Epithelial cell of prostate (primary cell): ENCODE measurements at places on chromosomes 2 and 18.

- DNase-seq = no peak
These were observed 20.0 kb downstream of the DAPL1 start for GRCh38 chr2:158815166-158815565.

- no peak for DNase-seq
These were observed 76.2 kb downstream of the C18orf54 start for GRCh38 chr18:54433857-54434256.

DNA sequence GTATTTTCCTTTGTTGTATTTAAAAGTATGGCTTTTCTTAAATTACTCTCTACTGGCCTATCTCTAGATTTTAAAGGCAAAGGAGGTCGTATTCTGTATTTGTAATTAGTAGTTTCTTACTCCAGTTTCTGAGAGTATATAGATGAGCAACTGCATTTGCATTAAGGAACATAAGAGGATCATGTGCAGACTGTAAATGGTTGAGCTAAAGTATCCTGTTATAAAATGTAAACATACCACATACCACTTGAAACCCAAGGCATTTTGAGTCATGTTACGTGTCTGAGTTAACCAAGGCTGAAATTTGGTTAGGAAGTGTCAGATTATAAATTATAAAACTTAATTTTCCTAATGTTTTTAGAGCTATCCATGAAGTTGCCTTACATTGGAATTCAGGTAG, 76.3 kb downstream of the GPD2 start:
- DNase-seq = no peak

DNA sequence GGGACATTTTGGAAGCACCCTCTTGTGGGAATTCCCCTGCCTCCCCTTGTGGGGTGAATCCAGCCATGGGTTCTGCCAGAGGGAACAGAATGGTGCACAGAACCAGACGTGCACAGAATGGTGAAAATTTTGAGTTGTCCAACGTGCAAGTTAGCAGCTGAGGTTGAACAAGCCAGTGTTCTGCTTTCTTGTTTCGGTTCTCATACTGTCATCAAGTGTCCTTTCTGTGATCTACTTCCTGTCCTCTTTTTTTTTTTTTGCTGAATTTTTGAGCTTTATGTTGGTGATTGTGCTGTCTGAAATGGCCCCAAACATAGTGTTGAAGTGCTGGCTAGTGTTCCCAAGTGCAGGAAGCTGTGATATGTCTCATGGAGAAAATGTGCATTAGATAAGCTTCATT, 21.5 kb upstream of the REEP1 start:
- DNase-seq = no peak

- no peak for DNase-seq
These were observed 270.7 kb upstream of the NRP2 start for GRCh38 chr2:205411558-205411957.

GRCh38 chr2:106892048-106892447, 6.1 kb upstream of the ST6GAL2 start:
- DNase-seq = no peak

DNA sequence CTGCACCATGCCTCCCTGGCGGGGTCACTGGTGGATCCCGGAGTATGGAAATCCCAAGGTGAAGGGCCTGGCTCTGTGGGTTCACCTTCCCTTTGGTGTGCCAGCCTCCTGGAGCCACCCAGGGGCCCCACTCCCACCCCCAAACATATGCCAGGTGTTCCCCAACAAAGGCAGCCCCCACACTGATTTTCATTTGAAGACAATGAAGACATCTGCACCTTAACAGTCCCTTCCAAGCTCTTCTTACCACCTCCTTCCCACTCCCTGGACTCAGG, 11.7 kb downstream of the BIN1 start:
- no peak for DNase-seq

GRCh38 chr2:48397281-48397680, 132.7 kb upstream of the STON1 start:
- DNase-seq = no peak
